Thyroid gland (tissue), 4 donors: ENCODE measurements at places on chromosomes 7 and 10.

DNA sequence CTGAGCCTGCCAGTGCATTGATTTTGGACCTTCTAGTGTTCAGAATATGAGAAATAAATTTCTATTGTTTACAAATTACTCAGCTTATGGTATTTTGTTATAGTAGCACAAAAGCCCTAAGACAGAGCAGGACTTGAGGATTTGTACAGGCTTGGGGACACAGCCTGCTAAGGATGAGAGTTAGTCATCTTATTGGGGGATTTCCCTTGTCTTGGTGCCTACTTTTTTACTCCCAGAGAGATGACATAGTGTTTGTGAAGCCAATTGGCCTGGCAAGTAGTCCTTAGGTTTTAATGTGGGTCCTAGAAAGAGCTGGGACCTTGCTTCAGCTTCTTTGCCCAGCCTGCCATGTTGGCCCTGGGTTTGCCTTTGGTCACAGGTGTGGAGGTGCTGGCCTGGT, 364.0 kb downstream of the REEP3 start:
- DNase-seq, result no peak

DNA sequence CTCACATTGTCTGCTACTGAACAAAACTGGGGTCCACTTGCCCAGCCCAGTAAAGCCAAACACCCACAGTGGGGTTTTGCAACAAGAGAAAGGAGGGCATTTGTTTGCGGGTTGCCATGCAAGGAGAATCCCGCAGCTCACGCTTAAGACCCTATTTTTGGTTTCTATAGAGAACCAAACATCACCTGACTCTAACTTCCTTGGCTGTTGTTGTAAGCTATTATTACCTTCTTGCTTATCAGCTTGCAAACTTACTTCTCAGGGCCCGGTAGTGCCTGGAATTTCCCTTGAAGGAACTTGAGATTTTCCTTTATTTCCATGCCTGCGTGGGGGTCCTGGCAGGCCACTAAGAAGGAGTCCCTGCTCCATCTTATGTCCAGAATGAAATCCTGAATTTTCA, 20.7 kb downstream of the IFIT3 start:
- no peak for DNase-seq

DNA sequence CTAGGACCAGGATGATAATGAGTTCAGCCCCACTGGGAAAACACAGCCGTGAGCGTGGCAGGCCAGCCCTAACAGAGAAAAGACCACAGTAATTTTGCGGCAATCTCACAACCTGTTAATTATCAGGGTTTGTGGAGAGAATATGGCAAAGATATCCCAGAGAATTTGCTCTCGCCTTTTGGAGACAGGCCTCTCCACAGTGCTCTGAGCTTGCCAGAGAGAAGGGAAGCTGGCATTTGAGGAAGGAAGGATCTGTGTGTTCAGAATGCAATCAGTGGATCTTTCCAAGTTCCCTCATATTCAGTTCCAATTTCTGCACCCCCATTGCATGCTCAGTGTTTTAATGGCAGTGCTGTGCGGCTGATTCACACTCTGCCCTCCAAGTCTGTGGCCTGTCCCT, 60.2 kb downstream of the PLPP4 start:
- DNase-seq, result no peak

GRCh38 chr10:48187713-48188485, 86.6 kb downstream of the FRMPD2 start:
- no peak for DNase-seq

GRCh38 chr10:12051241-12051640, 8.6 kb upstream of the UPF2 start:
- no peak for DNase-seq

DNA sequence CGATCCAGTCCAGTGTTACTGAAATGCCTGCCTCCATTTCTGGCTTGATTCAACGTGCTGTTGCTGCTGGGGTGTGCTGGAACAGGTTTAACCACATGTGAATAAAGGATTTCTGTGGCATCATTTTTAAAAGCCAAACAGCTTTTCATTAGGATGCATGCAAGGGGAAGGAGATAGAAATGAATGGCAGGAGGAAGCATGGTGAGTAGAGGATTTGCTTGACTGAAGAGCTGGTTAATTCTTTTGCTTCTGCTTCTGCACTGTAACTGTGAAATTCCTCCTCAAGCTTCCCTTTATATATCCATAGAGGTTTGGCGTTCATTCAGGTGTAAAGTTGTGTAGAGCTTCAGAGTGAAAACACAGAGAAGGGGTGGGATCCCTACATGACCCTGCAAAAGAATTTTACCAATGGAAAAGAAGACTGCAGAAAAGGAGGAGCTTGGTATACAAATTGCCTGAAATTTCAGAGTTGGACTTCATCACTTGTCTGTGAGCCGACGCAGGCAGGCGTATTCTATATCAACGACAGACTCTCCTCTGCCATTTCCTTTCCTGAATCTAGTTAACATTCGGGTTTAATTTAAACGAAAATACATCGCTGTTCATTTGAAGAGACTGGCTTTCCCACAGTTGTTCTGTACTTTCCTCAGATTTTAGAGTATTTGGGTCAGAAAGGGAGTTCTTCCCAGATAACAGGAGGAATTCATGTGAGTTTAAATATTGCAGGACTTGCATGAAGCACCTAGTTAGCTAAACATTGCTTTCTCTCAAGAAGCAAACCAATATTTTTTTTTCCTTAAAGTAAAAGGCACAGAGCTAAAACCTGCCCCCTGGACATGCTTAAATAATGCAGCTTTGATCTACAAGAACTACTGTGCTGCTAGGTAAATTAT, at the start of gene SOSTDC1:
Gene SOSTDC1, minus strand, starts transcription at position 270 of the 893 bp plus-strand sequence. Its CDS starts 70 bp downstream, at position 200.
- no peak for DNase-seq

- peak; percentile 36 for DNase-seq
Measured at GRCh38 chr7:6237011-6237410, 35.4 kb downstream of the CYTH3 start.

GRCh38 chr7:79513261-79513660, 59.8 kb upstream of the MAGI2 start:
- no peak for DNase-seq

- no peak for DNase-seq
Measured at GRCh38 chr10:49369216-49370162, 26.4 kb downstream of the DRGX start.

DNA sequence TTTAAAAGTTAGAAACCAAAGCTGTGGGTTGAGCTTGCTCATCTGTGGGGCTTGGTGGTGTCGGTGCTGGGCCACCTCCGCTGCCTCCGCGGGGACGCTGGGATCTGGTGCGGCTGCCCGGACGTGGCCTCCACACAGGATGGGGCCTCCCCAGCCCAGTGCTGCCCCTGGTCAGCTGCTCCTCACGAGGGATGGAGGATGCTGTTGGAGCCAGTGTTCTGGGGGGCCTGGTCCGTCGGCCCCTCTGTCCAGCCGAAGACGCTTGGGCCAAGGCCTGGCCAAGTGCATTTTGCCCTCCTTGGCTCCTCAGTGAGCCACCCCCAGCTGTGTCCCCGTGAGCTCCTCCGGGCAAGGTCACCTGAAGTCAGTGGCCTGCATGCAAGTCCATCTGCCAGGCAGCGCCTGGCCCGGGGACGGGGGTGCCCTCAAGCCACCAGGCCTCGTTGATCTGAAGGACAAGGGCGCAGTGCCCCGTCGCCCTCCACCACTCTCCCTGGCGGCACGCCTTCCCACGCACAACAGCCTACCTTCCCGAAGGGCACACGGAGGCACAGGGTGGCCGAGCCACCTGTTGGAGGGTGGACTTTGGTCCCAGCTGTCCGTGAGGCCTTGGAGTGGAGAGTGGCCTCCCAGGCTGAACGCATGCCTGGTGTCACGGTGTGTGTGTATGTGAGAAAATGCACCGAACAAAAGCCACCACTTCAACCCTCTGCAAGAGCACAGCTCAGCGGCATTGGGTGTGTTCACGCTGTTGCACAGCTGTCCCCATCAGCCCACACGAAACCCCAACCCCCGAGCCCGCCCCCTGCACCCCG, 27.3 kb downstream of the KNDC1 start:
- DNase-seq, result no peak

GRCh38 chr7:31095286-31096197, 43.4 kb downstream of the ADCYAP1R1 start:
- DNase-seq, result no peak

- DNase-seq, result no peak
Measured at GRCh38 chr7:139393621-139394211, 34.0 kb downstream of the LUC7L2 start.

GRCh38 chr7:17815318-17815717, 125.0 kb downstream of the SNX13 start:
- DNase-seq, result no peak

- DNase-seq, result no peak
Measured at GRCh38 chr7:112982441-112983063, 104.1 kb downstream of the GPR85 start.

GRCh38 chr7:96921771-96922170, 83.6 kb upstream of the DLX6 start:
- no peak for DNase-seq

DNA sequence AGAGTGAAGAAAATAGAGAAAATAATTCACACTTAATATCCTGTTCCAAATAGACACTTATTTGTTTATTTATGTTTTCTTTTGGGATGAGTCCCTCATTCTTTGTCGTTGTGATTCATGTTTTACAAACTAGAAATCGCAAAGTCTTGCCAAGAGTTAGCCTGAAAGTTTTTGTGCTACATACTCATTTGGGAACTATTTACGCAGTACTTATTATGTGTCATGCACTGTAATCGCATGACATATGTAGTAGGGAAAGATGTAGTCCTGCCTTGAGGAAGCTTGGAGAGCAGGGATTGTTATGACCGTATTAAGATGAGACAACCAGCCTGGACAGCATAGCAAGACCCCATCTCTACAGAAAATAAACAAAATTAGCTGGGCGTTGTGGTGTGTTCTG, 189.3 kb downstream of the ABCA13 start:
- no peak for DNase-seq

DNA sequence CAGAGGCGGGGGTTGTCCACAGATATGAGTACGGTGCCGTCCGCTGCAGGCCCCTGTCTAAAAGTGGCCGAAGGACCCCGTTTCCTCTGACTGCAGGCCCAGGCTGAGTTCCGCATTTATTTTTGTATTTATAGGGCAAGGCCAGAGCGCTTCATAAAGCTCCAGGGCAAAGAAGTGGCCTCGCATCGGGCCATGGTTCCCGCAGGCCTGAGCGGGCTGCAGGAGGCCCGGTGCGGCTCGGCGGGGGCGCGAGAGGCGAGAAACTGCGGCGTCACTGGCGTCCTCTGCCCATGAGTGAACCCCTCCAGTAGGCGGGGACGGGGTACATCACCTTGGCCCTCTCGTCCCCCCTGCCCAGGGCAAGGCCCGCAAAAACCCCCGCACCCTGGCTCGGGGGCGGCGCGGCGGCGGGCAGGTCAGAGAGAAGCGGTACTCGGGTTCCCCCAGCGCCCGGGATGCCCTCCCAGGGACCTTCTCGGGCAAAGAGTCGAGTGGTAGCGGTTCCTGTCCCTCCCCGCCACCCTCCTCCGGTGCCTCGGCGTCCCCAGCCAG, 355.7 kb downstream of the DNAJB6 start:
- no peak for DNase-seq

- no peak for DNase-seq
Measured at GRCh38 chr10:83994325-83994724, 145.0 kb upstream of the GHITM start.

DNA sequence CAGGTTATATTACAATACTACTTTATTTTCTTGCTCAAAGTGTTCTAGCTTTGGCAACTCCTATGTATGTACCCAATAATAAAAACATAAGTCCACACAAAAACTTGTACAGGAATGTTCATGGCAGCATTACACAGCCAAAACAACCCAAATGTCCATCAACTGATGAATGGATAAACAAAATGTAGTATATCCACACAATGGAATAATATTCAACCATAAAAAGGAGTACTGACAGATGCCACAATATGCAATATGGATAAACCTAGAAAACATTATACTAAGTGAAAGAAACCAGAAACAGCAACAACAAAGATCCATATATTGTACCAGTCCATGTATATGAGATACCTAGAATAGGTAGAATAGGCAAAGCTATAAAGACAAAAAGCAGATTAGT, 21.0 kb downstream of the PPA1 start:
- DNase-seq, result no peak

DNA sequence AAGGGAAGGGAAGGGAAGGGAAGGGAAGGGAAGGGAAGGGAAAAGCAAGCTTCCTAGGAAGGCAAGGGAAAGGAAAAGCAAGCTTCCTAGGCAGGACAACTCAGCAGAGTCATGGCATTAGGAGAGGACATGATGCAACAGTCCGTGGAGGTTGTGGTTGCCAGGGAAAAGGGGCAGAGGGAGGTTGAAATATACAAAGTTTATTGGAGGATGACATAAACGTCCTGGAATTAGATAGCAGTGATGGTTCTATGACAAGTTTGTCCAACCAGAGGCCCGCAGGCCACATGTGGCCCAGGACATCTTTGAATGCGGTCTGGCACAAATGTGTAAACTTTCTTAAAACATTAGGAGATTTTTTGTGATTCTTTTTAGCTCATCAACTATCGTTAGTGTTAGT, 59.8 kb upstream of the OPN4 start:
- no peak for DNase-seq

GRCh38 chr7:156158213-156158612, 345.9 kb upstream of the SHH start:
- no peak for DNase-seq

GRCh38 chr10:21517134-21518031, 8.1 kb downstream of the SKIDA1 start:
- peak; percentile 64 for DNase-seq

DNA sequence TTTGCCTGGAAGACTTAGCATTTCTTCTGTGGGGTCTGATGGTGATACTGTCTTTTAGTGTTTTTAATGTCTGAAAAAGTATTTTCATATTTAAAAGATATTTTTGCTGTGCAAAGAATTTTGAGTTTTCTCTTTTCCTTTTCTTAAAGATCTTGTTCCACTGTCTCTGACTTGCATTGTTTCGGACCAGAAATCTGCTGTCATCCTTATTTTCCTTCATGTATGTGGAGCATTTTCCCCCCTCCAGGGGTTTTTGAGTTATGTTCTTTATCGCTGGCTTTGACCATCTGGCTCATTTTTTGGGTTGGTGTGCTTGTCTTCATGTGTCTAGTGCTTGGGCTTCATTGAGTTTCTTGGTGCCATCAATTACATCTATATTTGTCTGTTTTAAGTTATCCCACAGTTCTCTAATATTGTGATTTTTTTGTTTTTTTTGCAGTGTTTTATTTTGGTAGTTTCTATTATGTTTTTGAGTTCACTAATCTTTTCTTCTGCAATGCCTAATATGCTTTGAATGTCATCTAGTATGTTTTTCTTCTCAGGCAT, 119.9 kb downstream of the MGMT start:
- no peak for DNase-seq

GRCh38 chr10:105986912-105987635, 1177.4 kb downstream of the SORCS1 start:
- no peak for DNase-seq
